ENCODE measurements at places on chromosomes 5 and 9.

DNA sequence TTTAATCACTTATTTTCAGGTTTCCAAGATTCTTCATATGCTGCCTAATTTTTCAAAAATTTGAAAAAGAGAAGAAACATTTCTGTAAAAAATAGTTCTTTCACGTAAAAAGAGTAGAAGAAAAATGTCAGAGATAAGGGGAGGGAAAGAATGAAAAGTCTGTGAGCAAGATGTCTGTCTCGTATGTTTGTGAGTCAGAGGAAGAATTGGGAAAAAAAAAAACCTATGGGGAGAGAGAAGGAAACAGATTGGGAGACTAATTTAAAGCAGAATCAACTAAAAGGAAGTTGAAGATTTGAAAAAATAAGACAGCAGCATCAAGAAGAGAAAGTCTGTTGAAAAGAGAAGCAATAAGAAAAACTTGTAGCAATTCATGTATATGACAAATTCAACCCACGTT is 456.3 kb downstream of the HINT1 start:
- no peak for DNase-seq

GRCh38 chr9:16753256-16753655 is 117.2 kb downstream of the BNC2 start:
- DNase-seq: no peak

- no peak for DNase-seq
Measured at GRCh38 chr5:177130211-177131018, 3.2 kb upstream of the NSD1 start.

DNA sequence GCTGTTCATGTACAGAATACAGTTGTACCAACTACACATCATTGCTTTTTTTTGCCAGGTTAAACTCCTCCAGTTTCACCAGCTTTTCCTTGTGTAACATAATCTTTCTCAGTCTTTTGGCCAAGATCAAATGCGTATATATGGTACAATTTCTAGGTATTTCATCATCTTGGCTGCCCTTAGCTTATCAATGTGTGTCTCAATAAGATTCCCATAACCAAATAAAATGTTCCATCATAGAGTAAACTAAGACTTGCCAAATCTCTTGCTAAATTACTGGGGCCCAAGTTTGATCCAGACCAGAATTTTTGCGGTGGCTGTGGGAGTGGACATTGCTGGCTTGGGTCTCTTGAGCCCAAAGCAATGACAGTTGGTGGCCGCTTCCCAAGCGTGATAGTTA is 24.3 kb upstream of the ERBIN start:
- no peak for DNase-seq

DNA sequence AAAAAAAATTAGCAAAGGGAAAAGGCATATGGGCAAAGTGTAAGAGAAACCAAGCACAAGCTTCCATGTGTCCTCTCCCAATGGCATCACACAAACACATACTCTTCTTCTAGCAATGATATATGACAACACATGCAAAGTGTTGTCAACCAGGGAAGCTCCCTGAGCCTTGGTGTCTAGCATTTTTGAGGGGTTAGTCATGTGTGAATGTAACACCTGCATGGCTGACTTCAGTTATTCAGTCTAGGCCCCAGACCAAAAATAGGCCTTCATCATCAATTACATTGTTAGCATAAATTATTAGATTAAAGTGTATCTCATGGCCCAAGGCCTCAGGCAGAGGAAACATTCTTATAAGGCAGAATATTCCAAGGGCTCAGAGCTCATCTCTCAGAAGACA is 450.0 kb downstream of the TLE1 start:
- no peak for DNase-seq

- DNase-seq: no peak
Measured at GRCh38 chr5:84430079-84430478, 45.4 kb upstream of the EDIL3 start.

- no peak for DNase-seq
Measured at GRCh38 chr5:171806976-171807747, 21.5 kb downstream of the SMIM23 start.

- DNase-seq: no peak
Measured at GRCh38 chr9:104875320-104875719, 52.6 kb downstream of the ABCA1 start.
